Glutamatergic neuron (in vitro differentiated cells): ENCODE measurements at places on chromosomes 2 and 18.

GRCh38 chr2:135037831-135038230, 9.4 kb downstream of the MAP3K19 start:
- no peak for DNase-seq

DNA sequence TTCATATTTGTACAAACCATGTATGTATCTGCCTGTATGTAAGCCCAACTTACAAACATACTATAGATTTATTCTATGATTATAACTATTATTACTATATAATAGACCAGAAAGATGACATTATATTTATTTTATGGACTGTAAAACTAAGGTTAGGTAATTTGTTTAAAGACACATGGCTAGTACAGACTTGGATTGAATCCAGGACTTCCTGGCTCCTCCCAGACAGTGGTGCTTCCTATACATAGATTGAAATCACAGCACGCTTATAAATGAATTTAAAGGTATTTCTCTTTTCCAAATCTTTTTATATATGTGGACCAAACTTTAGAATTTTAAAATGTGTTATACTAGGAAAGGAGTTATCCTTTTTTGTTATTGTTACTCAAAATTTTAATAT, 151.6 kb upstream of the MYO3B start:
- DNase-seq, result no peak

GRCh38 chr2:133342286-133343017, 225.8 kb downstream of the NCKAP5 start:
- no peak for DNase-seq

DNA sequence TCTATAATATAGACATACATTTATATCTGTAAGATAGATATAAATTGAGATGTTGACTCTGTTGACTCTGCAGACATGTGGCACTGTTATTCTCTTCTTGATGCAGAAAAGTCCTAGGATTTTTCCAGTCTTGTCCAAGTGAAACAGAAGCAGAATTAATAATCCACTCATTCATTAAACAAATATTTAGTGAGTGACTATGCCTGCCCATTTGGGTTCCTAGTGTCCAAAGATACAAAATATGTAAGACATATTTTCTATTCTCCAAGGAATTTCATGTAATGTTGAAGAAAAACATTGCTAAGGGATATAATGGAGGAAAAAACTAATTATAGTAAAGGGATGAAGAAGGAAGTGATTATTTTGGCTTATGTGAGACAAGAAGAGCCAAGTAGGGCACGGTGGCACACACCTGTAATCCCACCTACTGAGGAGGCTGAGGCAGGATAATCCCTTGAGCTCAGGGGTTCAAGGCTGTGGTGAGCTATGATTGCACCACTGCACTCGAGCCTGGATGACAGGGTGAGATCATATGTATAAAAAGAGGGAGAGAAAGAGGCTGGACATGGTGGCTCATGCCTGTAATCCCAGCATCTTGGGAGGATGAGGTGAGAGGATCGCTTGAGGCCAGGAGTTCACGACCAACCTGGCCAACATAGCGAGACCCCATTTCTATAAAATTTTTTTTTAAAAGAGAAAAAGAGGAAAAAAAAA, 19.9 kb upstream of the PLEKHH2 start:
- no peak for DNase-seq

- no peak for DNase-seq
Observed at GRCh38 chr2:71589763-71590162, 136.4 kb downstream of the DYSF start.

DNA sequence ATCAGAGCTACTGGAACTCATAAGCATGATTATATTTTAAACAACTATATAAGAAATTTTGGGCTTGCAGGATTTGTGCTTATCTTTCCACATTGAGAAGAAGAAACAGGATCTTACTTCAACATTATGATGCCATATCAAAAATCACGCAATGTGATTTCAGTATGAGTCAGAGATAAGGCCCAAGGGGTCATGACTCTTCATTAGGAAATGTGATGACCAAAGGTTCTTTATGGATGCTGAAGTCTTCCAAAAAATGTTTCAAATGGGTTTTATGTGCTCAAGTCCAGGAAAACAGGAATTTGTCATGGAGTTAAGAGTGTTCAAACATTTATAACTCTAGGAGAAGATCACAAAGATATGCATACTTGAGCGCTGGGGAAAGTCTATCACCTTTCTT, 7.8 kb upstream of the SERPINB2 start:
- no peak for DNase-seq

DNA sequence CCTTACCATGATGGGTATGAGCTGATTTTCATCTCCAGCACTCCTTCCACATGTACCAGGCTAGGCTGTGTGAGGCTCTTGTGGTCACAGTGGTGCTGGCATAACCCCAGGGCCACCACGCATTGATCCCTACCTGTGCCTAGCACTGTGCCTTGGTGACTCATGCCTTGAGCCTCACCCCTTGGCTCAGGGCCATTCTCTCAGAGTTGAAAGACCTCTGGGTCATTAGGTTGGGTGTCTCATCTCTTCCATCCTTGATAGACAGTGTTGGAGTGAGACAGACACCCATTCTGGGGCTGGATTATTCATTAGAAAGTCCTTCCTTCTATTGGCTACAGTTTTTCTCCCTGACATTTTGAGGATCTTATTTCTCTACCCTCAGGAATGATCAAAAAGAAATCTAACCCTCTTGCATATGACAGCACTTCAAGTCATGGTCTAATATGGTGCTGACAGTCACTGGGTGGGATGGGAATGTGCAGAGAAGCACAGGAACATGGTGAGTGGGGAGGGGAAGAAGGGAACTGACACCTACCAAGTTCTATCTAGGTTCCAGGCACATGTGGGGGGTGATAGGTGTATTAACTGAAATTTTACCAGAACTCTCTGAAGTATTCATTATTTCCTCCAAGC, 41.3 kb downstream of the DYSF start:
- no peak for DNase-seq

GRCh38 chr18:6495536-6495935, 80.8 kb upstream of the L3MBTL4 start:
- DNase-seq, result no peak

DNA sequence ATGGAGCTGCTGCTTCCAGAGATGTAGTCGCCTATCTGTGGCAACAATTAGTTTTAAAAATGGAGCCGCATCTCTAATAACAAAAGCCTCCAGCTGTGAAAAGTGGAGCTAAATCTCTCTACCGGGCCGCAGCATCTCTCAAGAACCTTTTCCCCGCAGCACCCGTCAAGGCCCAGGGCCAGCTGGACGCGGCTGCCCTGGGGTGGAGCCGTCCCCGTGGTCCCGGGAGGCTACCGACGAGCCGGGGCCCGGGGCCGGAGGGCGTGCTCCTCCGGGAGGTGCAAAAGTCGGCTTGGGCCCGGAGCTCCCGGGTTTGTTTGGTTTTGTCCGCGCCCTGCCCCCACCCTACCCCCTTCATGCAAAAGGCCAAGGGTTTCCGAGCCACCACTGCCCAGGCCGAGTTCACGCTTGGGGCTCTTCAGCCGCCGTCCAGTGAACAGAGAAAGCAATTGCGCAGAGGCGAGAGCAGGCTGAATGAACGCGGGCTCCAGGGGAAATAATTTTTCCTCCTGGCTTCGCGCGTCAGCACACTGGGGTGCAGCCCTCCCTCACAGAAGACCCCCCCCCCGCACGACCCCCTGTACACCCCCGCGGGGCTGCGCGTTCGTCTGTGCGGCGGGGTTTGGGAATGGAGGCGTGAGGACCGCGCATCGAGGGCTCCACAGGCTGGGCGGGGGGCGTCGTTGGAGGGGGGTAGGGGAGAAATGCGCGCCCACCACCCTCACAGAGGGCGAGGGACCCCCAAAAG, 557 bp upstream of the GREB1L start:
- DNase-seq, result peak; percentile 42

DNA sequence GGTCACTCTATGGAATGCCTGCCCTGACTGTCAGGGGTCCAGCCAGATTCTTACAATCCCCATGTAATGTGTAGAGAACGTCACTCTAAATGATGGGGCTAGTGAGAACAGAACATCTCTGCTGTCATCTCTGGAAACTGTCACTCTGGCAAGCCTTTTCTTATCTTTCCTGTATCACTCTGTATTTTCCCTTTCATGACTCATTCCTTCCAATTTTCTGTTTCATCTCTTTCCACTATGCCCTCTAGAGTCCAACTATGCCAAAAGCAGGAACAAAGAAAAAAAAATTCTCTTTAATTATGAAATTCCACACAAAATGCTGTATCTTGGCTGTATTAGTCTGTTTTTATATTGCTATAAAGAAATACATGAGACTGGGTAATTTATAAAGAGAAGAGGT, 608.8 kb downstream of the ADCYAP1 start:
- no peak for DNase-seq

DNA sequence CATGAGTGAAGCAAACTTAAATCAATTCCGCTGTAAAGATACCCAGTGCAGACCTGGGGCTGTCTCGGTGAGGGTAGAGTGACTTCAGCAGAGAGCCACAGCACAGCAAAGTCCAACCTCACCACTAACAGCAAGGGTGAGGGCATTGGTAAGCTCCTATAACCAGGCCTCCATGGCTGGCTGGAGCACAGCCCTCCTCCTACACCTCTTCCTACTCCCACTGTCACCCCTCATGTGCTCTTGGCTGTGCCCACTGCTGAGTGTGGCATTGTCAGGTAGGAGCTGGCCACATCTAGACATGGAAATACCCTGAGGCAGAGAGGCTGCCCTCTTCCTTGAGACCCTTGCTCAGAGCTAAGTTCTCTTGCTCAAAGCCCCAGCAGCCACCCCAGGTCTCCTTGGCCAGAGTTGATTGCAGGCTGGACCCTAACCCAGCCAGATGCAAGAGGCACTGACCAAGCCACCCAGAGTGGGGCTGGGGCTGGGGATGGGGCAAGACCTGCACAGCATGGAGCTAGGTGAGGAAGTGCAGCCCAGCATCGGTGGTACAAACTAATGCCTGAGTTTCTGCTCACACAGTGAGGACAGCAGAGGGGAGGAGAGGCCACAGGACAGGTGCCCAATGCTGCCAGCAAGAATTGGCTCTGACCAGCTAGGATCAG, 77.6 kb upstream of the RAB6C start:
- no peak for DNase-seq

DNA sequence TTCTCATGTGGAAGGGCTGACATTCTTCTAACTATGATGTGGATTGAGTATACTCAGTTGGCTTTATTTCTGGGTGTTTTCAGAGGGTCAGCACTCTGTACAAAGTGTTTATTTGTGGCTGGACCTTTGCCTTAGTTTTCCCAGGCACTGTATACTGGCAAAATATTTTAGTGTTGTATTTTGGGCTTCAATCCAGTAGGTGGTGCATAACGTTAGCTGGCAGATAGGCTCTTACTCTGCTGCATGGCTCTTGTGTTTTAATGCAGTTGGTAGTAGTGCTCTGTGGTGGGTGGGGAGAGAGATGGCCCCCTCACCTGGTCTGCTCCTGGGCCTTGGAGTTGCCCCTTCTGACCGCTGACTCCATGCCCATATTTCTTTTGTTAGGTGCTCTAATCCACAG, 75.6 kb upstream of the REG3A start:
- DNase-seq, result no peak
